Fibroblast of villous mesenchyme (primary cell): ENCODE measurements at places on chromosomes 5 and 9.
A peak's percentile ranks its signal among the peaks of the same experiment; 100 is the strongest.

- no peak for DNase-seq
Measured at GRCh38 chr5:158998793-158999325, 100.9 kb downstream of the EBF1 start.

- peak; percentile 9 for DNase-seq
Measured at GRCh38 chr9:119216651-119217331, 152.4 kb downstream of the BRINP1 start.

- DNase-seq, result no peak
Measured at GRCh38 chr9:70177121-70177520, 81.7 kb upstream of the SMC5 start.

- DNase-seq, result peak; percentile 76
Measured at GRCh38 chr5:72427488-72428437, 79.4 kb downstream of the ZNF366 start.

DNA sequence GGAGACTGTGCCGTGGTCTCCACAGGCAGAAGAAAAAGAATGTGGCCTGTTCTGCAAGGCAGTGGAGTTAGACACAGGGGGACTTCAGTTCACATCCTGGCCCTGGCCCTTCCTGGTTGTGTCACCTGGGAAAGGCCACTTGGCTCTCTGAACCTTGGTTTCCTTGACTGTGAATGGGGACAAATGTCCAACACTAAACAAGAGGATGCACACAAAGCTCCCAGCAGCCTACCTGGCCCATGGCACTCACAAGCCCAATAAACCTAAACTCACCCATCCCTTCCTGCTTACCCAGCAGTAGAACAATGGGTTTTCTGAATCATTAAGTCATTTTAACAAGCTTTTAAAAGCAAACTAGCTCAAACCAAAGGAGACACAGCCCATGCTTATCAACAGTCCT is 103.9 kb downstream of the FRMD3 start:
- DNase-seq, result no peak

DNA sequence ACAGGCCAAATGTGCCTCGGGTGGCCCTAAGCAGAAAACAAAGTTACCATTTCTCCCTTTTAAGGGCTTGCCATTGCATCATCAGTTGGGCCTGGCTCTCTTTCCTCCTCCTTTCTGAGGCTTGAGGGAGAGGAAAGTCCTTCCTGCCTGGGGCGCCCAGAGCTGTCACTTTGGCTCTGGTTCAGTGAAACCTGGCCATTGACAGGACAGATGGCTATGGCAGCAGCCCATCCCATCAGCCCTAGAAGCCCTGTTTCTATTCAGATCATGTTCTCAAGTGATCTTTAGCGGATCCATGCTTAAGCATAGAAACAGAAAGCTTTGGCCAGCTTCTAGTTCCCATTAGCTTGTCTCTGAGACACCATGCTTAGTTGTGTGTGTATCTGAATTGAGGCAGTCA is 293.4 kb downstream of the YTHDC2 start:
- no peak for DNase-seq

- peak; percentile 16 for DNase-seq
Measured at GRCh38 chr9:72808446-72808768, 144.4 kb downstream of the ALDH1A1 start.

DNA sequence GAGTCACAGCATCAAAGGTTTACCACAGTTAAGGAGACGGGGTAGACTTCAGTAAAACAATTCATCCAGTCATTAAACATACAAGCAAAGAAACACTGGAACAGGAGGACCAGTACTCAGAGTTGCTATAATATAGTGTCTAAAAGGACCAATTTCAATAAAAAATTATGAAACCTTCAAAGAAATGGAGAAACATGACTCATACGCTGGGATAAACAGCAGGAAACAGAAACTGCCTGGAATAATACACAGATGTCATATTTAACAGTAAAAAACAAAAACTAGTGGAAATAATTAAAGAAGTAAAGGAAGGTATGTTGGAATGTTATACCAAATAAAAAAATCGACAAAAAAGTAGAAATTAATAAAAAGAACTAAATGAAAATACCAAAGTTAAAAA is 1075.9 kb downstream of the NR2F1-AS1 start:
- peak; percentile 64 for DNase-seq

GRCh38 chr5:175470781-175471180 is 7.6 kb upstream of the SFXN1 start:
- no peak for DNase-seq

- no peak for DNase-seq
Measured at GRCh38 chr5:59257488-59258400, 635.8 kb downstream of the PDE4D start.

DNA sequence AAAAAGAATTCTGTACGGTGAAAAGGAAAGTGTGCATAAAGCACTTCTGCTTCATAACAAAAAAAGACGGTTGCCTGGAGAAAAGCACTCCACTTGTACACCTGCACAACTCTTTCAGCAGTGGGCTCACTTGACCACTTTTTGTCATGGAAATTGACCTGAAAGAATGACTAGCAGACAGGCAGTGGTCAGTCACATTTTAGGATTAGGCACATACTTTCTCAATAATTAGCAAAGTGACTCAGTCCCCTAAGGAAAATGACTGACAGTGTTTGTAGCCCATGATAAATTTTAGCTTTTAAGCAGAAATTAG is 169.3 kb downstream of the FANCC start:
- no peak for DNase-seq

DNA sequence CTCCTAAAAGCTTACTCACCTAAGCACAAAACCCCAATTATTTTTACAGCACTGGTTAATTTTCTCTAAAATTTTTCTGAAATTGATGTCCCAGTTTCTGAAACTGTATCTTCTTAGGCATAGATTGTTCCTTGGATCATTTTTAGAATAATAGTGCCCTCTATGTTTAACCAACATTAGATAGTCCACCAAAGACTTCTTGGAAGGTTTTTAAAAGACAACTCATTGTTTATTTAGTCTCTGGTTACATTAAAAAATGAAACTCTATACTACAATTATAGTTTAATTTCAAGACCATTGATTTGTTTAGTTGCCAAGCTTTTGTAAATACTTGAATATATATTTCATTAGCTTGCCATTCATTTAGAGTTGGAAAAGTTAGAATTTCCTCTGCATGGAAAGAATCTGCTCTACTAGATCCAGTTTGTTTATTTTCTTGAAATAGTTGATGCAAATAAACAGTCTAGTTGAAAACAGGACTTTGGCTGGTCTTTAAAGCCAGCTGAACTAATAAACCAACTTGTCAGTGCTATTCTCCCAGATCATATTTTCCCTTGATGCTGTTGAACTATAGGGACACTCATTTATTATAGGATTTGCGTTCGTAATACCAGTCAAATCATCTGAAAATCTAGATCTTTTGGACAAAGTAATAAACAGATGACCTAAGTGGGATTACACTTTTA is 990.5 kb downstream of the TLE1 start:
- DNase-seq, result no peak

GRCh38 chr5:30040488-30041118 is 1152.9 kb upstream of the CDH6 start:
- peak; percentile 3 for DNase-seq

GRCh38 chr9:87581513-87581912 is 83.8 kb downstream of the DAPK1 start:
- DNase-seq, result peak; percentile 85
